ENCODE measurements at places on chromosomes 3 and 15. TPM values are rescaled to one million over a fixed set of nuclear protein-coding genes. Genes with fewer than 3 reads are reported as not detected.

ATP2B2 gene
- total RNA-seq = not detected

SLC28A1 gene
- not detected for total RNA-seq

ATP13A5 gene
- not detected for total RNA-seq

CFAP100 gene
- not detected for total RNA-seq

SMCO1 gene
- total RNA-seq = not detected

CPB1 gene
- total RNA-seq = not detected

SAMD7 gene
- not detected for total RNA-seq

CAND2 gene
- 2.2 TPM for total RNA-seq

GOLGA8N gene
- total RNA-seq = 1.5 TPM

MESP2 gene
- total RNA-seq = not detected

TLR9 gene
- not detected for total RNA-seq

ARNT2 gene
- total RNA-seq = 28.2 TPM

MB21D2 gene
- total RNA-seq = 2.0 TPM

MKRN3 gene
- 7.0 TPM for total RNA-seq

CPOX gene
- 34.5 TPM for total RNA-seq

All from melanocyte of skin (primary cell).